NCI-H1417 treated with DMSO at 0.1 percent for 48 hours (cell line): ENCODE measurements at places on chromosomes 13 and 19.
A peak's percentile ranks its signal among the peaks of the same experiment; 100 is the strongest.

- no peak for DNase-seq
These were observed 12.6 kb downstream of the RTBDN start for GRCh38 chr19:12821761-12822160.

DNA sequence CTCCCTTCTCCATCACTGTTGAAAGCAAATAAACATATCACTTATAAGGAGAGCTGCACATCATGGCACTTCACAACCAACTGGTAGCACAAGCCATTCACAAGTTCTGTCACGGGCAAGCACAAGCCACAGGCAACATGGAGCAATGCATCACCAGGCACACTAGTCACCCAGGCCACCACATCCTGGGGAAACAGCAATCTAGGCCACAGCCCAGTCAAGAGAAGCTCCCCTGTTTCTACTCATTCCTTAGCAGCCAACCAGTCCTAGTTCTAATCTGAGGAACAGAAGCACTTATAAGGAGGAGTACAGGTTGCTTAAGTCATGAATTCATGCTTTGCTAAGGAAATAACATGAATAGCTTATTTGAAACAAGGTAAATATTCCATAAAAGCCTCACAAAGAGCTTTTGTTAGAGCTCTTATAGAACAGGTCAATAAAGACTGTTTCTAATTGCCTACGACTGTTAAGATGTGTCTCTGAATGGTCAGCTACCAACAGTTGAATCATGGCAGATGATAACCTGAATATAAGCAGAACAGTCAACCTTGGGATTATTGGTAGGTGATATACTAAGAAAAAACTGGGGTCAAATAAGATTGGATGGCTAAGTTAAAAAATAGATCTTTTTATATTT lies 169.0 kb downstream of the TBC1D4 start:
- no peak for DNase-seq

GRCh38 chr13:110466266-110466915 lies 95.1 kb downstream of the RAB20 start:
- peak; percentile 74 for DNase-seq

GRCh38 chr13:51689663-51689996 lies 105.4 kb downstream of the WDFY2 start:
- DNase-seq, result no peak

DNA sequence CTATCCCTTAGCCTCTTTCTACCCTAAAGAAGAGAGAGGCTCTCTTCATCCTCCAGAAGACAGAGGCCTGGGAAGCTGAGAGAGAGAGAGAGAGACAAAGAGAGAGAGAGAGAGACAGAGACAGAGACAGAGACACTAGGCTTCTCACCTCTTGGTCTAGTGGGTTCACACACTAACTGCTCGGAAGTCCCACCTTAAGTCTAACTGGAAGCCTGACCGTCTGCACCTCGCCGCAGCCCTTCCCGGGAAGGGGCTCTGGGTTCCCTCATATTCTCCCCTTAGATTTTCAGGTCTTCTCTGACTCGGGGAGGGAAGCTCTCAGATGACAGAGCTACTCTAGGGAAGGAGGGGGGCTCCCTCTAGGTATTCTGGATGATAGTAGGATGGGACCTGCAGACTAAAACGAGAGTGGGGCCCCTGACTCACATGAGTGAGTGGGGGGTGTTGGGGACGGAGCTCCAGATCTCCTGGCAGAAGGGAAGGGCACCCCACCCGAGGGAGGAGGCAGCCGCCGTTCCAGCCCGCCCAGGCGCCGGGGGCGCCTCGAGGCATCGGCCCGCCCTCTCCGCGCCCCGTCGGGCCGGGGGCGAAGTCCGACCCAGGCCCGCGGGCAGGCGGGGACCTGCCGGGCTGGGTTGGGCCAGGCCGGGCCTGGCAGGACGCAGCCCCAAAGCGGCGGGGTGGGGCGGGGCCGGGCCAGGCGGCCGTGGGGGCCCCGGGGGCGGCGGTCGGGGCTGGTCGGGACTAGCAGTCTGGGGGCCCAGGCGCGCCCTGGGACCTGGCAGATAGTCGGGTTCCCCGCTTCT lies 2.0 kb upstream of the JUNB start:
- no peak for DNase-seq

- no peak for DNase-seq
These were observed 71.9 kb downstream of the FLT1 start for GRCh38 chr13:28423010-28423409.

GRCh38 chr19:51365965-51366388 lies at the start of gene ETFB:
ETFB (minus strand) TSS chr19:51366388; CDS start chr19:51366326, 62 bp downstream.
- no peak for DNase-seq

- DNase-seq, result no peak
These were observed 3.8 kb downstream of the PDE4A start for GRCh38 chr19:10424011-10424637.

GRCh38 chr19:10420444-10421239 lies at the start of gene PDE4A:
PDE4A (plus strand) TSS chr19:10420538; CDS start chr19:10420765, 227 bp downstream.
- no peak for DNase-seq

GRCh38 chr19:13100841-13101589 lies 1.6 kb downstream of the LYL1 start:
- DNase-seq, result no peak

DNA sequence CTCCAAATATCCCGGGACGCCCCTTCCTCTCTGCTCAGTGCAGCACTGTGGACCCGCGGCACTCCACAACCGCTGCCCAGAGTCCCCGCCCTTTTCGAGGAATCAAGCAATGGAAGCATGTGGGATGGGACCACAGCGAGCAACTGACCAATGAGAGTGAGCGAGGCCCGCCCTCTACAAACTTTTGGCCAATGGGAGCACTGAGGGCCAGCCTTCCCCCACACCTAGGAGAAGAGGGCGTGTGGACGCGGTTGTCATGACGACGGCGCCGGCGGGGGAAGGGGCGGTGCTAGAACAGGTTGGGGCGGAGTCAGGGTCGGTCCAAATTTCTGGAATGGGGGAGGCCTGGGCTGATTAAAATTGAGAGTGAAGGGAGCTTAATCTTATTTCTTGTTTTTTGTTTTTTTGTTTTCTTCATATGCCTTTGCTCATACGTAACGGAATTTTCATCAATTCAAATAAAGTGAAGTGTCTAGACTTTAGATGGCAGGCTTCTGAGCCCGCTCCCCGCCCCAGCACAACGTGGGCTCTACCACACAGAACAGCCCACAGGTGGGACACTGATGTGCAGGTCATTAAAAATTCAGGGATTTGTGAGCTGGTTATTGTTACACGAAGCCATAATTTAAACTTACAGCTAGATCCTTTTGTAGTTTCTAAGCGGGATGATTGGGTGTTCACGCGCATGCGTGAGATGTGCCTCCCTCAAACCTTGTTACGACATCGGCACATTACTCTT lies at the start of gene DNAAF3:
TSS of gene DNAAF3 (minus strand) at position 84 of the 739 bp plus-strand sequence. CDS start 200 bp downstream, outside the sequence.
- DNase-seq, result peak; percentile 93

GRCh38 chr13:110812121-110812868 lies 98.8 kb downstream of the ING1 start:
- DNase-seq, result no peak

GRCh38 chr19:13012690-13013608 lies 17.7 kb downstream of the NFIX start:
- no peak for DNase-seq

- DNase-seq, result no peak
These were observed 93.5 kb downstream of the DACH1 start for GRCh38 chr13:71773531-71773930.

GRCh38 chr19:13066226-13066625 lies 36.4 kb downstream of the LYL1 start:
- DNase-seq, result no peak

DNA sequence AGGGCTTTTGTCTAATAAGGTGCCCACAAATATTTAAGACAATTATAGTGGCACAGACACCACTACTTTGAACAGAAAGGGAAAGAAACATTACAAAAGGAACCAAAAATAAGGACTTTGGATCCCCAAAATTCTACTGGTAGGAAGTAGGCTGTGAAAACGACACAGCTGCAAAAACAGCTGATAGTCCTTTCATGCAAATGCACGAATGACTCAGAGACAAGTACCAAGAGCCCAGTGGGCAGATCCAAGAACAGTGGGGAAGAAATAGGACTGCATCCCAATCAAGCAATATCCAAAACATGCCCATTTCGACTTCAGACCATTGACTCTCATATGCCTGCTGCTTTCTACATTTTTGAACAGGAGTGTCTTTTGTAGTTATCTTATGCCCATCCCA lies 269.4 kb upstream of the NBEA start:
- DNase-seq, result no peak

DNA sequence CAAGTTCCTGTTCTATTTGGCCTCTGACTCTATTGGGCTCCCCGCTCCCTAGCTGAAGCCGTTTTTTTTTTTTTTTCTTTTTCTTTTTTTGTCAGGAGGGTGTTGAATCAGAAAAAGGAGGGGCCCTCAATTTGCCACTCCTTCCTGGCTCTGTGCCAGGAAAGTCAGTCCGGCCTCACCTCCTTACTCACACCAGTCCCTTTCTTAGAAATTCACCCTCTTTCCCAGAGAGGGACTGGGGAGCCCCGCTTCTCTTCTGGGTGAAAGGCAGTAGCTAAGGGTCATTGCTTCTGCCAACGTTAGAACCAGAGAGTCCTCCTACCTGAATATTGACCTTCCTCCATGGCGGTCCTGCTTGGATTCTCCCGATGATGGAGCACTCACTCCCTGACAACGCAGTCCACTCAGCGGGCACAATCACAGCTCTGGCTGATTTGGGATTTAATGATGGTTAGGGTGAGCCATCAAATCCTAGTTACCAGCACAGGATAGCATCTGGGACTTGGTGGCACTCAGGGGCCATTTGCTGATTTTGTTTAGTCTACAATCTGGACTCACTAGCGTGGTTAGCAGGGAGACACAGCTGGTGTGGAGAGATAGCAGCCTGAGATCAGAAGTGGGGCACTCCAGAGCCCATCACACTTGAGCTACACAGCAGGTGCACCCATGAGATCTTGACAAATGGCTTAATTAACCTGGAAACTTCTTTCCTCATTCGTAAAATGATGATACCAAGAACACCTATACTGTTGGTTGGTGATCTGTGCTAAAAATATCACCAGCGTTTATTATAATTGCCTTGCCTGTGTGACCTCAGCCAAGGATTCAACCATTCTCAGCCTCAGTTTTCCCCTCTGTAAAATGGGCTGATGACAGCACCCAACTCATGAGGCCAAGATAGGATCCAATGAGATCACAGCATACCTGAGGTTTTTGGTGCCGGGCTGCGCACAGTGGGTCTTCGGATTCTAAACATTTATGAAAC lies 2.2 kb downstream of the FCER2 start:
- DNase-seq, result no peak

DNA sequence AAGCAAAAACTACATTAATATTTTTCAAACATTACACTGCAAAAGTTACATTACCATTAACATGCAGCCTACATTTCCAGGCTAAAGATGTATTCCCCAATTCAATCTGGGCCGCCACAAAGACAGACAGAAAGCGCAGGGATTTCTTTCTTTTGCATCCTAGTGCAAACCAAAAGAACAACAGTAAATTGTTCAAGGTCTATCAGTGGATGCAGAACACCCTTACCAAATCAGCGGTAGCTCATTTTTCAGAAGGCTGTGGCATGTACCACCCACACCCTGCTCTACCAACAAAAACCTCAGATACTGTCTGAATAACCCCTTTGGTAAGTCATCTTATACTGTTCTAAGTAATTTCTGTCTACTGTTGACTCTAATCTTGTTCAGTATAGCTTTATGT lies 3.6 kb downstream of the TPT1 start:
- no peak for DNase-seq

DNA sequence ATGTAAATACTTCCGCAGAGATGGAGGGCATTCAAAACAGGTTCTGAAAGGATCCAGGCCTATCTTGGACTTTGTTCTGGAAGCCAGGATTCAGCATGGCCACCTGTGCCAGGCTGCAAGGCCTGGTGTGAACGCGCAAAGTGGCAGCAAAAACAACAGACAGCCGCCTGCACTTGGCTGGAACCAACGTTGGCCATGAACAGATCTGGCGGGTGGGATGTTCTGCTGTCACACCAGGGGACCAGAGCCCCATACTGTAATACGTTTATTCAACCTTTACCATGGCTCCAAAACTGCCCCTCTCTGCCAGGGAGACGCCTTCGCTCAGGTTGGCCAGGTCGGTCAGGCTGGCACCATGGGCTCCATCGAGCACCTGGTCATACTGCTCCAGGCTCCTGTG lies 69.7 kb downstream of the EPS15L1 start:
- no peak for DNase-seq

- DNase-seq, result no peak
These were observed 58.4 kb downstream of the ZIC5 start for GRCh38 chr13:99913167-99913566.

- no peak for DNase-seq
These were observed 17.1 kb upstream of the S1PR4 start for GRCh38 chr19:3161453-3161852.

- DNase-seq, result no peak
These were observed 26.2 kb downstream of the EXOSC8 start for GRCh38 chr13:37026771-37027170.

GRCh38 chr13:71597150-71597549 lies 269.9 kb downstream of the DACH1 start:
- DNase-seq, result no peak

GRCh38 chr19:35853038-35853756 lies 893 bp upstream of the NPHS1 start:
- DNase-seq, result no peak

DNA sequence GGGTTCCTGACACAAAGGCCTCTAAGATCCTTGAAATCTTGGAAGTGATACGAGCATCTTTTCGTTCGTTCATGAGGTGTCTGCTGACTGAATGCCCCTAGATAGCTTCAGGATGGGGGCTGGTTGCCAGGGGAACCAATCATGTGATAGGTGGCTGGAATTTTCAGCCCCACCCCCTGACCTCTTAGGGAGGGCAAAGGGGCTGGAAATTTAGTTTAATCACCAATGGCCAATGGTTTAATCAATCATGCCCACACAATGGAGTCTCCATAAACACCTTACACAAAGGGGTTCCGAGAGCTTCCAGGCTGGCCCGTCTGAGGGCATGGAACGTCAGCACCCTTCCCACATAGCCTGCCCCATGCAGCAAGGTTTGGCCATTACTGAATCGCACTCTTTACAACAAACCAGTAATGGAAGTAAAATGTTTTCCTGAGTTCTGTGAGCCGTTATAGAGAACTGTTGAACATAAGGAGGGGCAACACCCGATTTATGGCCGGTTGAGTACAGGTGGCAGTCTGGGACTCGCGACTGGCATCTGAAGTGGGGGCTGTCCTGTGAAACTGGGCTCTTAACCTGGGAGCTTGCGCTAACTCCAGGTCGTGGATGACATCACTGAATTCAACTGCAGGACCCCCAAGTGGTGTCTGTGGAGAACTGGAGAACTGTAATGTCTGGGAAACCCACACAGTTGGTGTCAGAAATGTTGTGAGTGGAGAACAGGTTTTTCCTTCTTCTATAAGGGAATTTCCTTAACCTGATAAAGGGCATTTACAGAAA lies 25.6 kb downstream of the MLLT1 start:
- DNase-seq, result no peak
